ENCODE measurements at places on chromosomes 13 and 19.

DNA sequence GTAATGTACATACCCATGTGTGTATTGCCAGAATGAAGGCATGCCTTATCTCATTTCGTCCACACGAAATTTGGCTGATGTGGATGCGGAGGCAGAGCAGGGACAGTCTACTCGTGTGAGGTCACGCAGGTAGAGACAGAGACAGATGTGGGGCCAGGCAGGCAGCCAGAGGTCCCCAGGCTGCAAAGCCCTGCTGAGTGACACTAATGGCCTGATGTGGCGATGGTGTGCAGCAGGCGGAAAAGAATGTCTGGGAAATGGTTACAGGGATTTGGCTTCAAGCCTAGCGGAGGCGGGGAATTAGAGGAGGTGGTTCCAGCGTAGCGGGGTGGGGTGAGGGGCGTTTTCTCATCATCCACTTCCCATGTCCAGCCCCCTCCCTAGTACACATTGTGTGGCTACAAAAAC, 4.2 kb upstream of the IZUMO2 start:
- no peak for DNase-seq

- no peak for DNase-seq
Measured at GRCh38 chr13:97116754-97117153, 105.4 kb upstream of the MBNL2 start.

DNA sequence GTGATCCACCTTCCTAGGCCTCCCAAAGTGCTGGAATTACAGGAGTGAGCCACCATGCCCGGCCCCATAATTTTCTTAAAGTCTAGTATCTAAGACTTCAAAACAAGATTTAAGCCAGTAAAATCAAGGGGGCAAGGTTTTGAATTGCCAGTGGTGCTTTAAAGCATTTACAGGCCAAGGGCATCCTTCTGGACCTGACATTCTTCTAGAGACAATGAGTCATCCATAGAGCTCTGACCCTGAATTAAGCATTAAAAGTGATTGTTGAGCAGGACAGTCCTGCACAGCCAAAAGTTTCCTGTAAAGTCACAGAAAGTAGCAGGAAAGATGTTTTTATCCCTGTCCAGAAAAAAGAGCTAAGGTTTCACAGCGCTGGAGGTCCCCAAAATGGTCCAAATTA, 50.9 kb upstream of the ATP12A start:
- no peak for DNase-seq

DNA sequence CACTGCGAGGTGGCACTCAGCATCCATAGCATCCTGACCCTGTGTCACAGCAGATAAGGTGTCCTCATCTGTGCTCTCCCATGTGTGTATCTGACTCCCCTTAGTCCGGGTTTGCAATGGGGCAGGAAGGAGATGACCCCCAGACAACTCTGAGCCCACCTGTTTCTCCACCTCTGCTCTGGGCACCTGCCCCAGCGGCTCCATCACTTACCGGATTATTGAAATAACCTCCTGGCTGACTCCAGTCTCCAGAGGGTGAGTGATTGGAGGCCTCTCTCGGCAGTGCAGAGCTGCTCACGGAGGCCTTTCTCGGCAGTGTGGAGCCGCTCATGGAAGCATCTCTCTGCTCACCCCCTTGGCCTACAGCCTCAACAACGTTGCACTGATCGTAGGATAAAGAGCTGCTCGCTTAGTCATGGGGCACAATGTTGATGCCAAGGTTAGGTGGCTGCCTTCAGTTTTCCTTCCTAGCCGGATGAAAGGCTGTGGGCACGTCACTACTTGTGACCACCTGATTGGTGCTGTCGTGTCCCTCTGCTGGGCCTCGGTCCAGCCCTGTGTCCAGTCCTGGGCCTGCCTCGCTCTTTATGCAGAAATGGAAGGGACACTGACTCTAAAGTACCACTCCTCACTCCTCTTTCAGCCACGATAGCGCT, 67.6 kb downstream of the TEX29 start:
- no peak for DNase-seq

DNA sequence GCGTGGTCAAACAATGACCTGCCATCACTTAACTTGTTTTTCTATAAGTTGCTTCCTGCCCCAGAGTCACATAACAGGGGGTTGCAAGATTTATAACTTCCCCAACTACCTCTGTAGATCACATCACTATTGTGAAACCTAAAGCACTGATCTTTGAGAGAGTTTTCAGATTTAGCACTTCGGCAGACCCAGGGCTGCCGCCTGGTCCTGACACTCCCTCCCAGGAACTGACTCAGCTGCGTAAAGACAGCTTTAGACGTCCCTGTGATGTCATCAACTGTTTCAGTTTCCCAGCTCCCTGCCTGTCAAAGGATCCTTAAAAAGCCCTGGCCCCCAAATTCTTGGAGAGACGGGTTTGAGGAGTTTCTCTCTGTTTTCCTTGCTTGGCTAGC, 33.3 kb downstream of the IGFL2 start:
- DNase-seq = no peak

- DNase-seq = no peak
Measured at GRCh38 chr19:34484328-34484727, 2.8 kb downstream of the WTIP start.

- no peak for DNase-seq
Measured at GRCh38 chr19:35208121-35208520, 20.4 kb downstream of the FAM187B start.

DNA sequence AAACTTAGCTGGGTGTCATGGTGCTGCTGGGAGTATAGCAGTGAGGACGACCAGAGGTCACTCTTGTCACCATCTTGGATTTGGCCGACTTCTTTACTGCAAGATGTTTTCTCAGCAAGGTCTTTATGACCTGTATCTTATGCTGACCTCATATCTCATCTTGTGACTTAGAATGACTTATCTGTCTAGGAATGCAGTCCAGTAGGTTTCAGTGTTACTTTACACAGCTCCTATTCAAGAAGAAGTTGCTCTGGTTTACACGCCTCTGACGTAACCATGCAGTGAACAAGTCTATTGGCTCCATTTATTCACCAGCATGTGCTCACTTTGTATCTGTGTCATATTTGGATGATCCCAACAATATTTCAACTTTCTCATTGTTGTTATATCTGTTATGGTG, 26.7 kb downstream of the ZNF850 start:
- DNase-seq = no peak

DNA sequence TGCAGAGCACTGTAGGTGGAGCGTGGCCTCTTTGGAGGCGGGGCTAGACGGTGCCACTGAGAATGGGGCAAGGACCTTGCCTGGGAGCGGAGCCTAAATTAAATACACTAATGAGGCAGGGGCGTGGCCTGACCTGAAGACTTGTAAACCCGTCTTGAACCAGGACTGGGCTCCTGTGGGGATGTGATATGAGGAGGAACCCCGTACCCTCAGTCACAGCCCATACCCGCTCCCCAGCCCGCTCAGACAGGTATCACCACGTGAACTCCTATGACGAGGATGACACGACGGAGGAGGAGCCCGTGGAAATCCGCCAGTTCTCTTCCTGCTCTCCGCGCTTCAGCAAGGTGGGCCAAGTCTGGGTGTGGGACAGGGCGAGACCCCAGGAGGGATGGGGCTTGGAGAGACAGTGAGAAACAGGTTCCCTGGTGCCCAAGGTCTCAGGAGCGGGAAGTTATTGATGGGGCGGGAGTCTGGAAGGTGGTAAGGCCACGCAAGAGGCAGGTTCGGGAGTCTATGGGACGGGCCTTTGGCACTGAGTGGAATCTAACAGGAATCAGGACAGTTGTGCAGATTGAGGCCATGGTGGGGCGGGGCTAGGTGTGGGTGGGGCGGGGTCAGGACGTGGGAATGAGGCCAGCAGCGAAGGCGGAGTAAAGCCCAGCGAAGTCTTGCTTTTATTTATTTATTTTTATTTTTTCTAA, 14.7 kb downstream of the DNASE2 start:
- no peak for DNase-seq

- DNase-seq = peak; percentile 56
Measured at GRCh38 chr19:2618611-2619010, 83.9 kb downstream of the GNG7 start.

DNA sequence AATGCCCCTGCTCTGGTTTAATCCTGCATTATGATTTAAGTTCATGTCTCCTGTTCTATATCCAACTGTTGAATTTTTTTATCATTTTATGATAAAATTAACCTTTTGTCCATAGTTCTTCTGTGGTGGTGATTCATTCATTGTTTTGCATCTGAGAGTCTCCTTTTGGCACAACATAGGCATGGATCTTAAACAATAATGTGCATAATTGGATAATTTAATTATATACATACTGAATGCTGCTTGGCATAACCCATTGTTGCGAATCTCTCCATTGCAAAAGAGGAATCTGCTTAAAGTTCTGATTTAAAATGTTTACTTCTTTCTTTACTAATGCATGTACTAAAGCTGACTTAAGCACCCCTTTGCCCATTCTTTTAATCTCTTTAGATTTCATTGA, 2788.4 kb downstream of the PCDH9 start:
- DNase-seq = no peak

DNA sequence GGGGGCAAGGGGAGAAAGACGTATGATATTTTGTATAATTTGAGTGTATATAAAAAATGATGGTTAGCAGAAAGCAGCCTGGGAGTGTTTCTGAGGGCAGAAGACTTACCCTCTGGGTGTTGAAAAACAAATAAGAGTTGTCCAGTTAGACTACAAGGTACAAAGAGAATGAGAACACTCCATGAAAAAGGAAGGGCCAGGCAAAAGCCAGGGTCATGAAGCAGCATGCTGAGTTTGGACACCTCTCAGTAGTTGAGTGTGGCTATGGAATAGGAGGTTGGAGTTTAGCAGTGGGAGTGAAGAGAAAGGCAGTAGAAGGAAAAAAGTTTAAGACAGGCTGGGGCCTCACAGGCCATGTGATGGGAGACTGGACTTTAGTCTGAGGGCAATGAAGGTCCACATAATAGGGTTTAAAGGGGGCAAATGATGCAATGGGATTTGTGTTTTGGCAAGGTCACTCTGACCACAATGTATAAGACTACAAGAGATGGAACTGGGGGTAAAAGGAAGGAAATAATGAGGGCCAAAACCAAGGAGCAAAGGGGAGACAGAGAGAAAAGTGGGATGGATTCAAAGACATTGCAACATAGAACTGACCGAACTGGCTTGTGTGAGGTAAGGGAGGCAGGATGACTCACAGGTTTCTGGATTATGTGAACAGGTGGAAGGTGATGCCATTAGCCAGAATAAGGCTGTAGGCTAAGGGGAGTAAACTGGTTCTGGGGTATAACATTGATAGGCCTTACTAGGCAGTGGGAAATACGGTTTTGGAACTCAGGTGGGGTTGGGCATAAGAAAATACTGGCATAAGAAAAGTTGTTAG, 76.6 kb downstream of the SERP2 start:
- DNase-seq = no peak

- peak; percentile 84 for DNase-seq
Measured at GRCh38 chr19:42113641-42114348, 18.5 kb downstream of the POU2F2 start.

- DNase-seq = no peak
Measured at GRCh38 chr13:36115306-36115705, 15.9 kb downstream of the DCLK1 start.

GRCh38 chr19:42816894-42817293, 51.4 kb upstream of the PSG8 start:
- no peak for DNase-seq

- no peak for DNase-seq
Measured at GRCh38 chr13:44051918-44052675, 172.4 kb downstream of the LACC1 start.

DNA sequence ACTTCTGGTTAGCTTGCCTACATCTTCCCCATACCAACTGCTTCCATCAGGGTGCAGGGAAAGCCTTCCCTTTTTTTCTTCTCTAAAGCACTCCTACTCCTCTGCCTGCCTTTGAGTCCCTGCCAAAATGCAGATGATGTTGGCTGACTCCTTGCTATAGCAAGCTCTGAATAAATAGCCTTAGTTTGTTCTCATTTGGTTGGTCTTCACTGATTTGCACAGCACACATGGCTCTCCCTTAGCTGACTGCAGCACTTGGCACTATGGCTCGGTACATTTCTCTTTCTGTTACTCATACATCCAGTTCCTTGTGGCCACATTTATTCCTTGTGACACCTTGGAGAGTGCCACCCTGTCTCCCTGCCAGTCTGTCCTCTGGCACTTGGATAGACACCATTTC, 249.8 kb downstream of the DCLK1 start:
- no peak for DNase-seq

DNA sequence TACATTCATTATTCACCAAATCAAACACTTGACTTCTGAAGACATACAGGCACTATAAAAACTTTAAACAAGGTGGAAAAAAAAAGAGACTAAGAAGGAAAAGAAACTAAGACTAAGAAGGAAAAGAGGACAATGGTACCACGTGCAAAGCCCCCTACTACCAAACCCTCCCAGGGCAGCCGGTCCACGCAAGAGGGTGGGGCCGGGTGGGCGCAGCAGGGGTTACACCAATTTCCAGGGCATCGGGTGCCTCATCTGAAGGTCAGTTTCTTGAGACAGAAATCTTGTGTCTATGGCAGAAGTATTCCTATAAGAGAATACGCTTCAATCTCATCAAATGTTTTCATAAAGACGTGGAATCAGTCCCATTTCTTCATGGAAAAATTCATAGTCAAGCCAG, 131.5 kb downstream of the NUFIP1 start:
- no peak for DNase-seq

- no peak for DNase-seq
Measured at GRCh38 chr13:60328073-60328472, 68.9 kb upstream of the TDRD3 start.

DNA sequence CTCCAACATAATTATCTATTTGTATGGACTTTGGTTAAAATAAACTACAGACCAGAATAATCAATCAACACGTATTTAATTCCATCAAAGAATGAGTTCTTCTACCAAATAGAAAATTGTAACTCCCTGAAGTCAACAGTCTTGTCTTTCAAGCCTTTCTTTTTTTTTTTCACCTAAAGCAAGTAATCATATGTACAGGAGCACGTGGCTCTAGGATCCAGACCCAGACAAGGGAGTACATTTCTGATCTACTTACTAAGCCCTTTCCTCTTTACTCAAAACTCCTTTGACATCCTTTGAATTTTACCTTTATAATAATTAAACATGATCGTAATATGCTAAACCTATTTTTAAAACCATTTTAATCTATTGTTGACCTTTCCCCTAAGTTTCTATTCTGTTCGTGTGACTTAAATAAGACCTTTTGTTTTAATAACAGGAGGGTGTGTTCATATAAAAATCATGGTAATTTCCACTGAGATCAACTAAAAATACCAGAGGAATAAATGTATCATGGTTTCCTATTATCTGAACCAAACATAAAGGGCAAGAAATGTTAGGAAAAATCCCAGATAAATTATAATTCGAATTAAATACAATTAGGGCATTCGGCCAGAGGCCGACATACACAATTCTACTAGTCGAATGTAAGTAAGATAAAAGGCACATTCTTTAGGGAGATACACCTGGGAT, 1.7 kb downstream of the SLC7A1 start:
- DNase-seq = no peak

GRCh38 chr19:55519451-55520311, 17.3 kb downstream of the SBK2 start:
- no peak for DNase-seq

- no peak for DNase-seq
Measured at GRCh38 chr19:29683009-29683408, 17.7 kb downstream of the PLEKHF1 start.

- no peak for DNase-seq
Measured at GRCh38 chr13:32639502-32640105, 53.4 kb downstream of the PDS5B start.
